ENCODE measurements at places on chromosomes 5 and 9. TPM values are rescaled to one million over a fixed set of nuclear protein-coding genes. Genes with fewer than 3 reads are reported as not detected.

PCDHB9 gene
- total RNA-seq: 5.9 TPM

TAF7 gene
- 133 TPM for total RNA-seq

GNA14 gene
- total RNA-seq: 4.3 TPM

GARIN3 gene
- total RNA-seq: not detected

SUSD1 gene
- 44.2 TPM for total RNA-seq

PDE8B gene
- 5.7 TPM for total RNA-seq

HMGCR gene
- 118 TPM for total RNA-seq

GALNT12 gene
- 6.2 TPM for total RNA-seq

HTR1A gene
- total RNA-seq: not detected

CER1 gene
- total RNA-seq: 0.88 TPM

PKD2L2 gene
- not detected for total RNA-seq

MSMP gene
- 2.3 TPM for total RNA-seq

ZFP2 gene
- total RNA-seq: 7.1 TPM

SPTAN1 gene
- total RNA-seq: 528 TPM

SPINK4 gene
- not detected for total RNA-seq

TRIM14 gene
- total RNA-seq: 4.4 TPM

N4BP3 gene
- total RNA-seq: 10.6 TPM

RNF183 gene
- 0.66 TPM for total RNA-seq
